ENCODE measurements at places on chromosomes 4 and X.

- DNase-seq: no peak
Observed at GRCh38 chr4:185238215-185238681, 28.9 kb downstream of the SNX25 start.

GRCh38 chrX:38718311-38718710 lies 82.9 kb upstream of the MID1IP1 start:
- no peak for DNase-seq

GRCh38 chr4:88858752-88859151 lies 161.1 kb upstream of the NAP1L5 start:
- DNase-seq: no peak

DNA sequence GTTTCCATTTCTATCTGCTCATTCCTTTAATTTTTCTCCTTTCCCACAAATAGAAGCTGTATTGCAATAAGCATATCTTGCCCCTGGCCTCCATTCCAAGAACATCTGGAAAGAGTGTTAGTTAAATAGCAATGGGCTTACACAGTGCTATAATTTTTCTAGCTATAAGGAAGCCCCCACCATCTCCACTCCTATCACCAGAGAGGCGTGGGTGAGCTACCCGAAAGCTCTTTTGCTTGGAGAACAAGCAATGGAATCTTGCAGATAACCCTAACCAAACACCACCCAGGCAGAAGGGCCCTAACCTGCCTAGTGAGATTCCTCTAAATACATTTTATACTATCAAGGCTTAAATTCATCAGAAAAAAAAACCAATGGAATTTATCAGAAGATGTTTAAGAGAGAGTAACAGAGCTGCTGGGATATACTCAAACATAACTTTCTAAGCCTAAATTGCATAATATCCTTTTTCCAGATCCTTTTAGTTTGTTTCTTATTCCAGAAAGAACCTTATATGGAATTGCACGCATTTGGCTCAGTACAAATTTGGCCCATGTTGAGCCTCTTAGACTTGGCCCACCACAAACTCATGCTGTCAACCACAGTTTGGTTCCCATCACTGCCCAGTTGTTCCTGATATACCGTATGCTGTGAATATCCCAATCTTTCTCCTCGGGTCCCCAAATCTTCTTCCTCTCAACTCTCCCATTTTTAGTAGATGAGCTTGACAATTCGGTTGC lies 91.6 kb upstream of the PLAC1 start:
- DNase-seq: no peak

- DNase-seq: no peak
Observed at GRCh38 chr4:14719053-14719452, 283.2 kb upstream of the CPEB2 start.

- no peak for DNase-seq
Observed at GRCh38 chrX:136405126-136405525, 82.6 kb upstream of the BRS3 start.

DNA sequence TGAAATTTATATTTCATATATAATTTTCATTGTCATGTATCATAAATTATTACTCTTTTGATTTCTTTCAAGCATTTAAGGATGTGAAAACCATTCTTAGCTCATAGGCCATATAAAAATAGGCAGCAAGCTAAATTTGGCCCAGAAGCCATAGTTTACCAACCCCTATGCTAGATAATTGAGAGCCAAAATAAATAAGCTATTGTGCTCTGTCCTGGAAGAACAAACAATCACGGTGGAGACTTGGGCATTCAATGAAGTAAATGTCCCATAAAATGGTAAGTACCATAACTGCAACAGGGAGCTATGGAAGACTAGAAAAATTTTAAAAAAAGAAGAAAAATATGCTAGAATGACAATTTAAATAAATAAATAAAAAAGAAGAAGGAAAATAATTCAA lies 60.9 kb upstream of the PACRGL start:
- no peak for DNase-seq

DNA sequence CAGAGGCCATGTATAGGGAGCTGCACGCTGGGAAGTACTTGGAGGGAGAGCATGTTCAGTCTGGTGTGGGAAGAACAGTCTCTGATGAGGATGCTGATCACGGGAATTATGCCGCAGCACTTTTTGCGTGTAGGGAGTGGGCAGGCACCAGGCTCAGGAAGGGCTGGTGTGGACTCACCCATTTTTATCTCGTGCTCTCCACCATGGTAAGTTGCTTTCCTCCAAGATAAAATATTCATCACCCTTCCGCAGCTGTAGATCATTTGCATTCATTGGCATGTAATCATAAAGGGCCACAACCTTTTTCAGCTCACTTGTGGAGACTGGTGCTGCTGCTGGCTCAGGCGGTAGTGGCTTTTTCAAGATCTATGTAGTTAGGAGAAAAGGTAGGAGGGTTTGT lies 11.8 kb upstream of the TIMM8A start:
- DNase-seq: no peak

DNA sequence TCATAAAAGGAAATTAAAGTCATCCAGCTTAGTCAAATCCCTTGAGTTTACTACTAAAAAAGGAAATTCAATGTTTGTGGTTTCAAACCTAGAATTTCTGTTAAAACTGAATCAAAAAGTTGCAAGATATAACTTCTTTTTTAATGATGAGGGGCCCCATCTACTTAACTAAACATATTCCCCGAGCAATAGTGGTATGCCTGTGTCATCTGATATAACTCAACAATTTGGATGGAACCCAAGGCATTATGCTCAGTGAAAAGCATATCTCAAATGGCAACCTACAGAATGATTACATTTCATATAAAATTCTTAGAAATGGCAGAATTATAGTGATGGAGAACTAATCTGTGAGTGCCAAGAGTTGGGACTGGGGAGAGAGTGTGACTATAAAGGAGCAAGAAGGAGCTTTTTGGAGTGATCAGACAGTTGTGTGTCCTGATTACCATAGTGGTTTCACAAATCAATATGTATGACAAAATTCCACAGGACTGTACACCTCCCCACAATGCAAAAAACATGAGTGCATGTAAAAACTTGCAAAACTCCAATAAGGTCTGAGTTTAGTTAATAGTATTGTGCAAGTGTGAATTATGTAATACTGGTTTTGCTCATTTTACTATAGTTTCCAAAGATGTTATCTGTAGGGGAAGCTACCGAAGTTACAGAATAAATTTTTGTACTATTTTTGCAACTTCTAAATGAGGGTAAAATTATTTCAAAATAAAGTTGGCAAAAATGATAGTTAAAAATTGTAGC lies 323.2 kb downstream of the ARHGAP24 start:
- no peak for DNase-seq

GRCh38 chr4:148539387-148539786 lies 97.2 kb upstream of the NR3C2 start:
- DNase-seq: no peak

DNA sequence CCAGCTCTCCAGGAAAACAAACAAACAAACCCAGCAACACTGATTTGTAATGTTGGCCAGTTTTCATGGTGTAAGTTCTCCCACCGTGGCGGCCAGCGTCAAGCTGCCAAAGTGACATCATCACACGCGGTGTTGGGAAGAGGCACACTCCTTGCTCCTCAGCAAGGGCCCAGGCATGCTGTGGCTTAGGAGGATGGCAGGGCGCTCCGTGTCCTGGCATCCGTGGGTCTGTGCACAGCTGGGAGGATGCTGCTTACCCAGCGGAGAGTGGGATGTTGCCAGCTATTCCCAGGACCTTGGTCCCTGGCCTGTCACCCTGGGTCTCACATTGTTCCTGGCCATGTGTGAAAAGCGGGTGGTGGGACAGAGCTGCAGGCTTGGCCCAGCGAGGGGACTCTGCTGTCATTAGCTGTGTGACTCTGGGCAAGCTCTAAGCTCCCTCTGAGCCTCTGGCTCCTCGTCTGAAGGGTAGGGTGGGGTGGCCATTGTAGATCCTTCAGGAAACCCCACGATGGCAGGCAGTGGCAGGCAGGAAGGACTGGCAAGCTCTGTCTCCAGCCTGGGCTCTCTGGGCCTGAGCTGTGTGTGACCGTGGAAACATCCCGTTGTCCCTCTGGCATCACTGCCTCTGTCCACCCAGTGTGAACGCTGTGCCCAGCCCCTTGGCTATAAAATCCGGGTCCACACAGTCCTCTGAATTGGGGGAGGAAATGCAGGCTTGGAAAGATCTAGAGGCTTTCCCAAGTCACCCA lies 10.8 kb downstream of the PSAPL1 start:
- no peak for DNase-seq

DNA sequence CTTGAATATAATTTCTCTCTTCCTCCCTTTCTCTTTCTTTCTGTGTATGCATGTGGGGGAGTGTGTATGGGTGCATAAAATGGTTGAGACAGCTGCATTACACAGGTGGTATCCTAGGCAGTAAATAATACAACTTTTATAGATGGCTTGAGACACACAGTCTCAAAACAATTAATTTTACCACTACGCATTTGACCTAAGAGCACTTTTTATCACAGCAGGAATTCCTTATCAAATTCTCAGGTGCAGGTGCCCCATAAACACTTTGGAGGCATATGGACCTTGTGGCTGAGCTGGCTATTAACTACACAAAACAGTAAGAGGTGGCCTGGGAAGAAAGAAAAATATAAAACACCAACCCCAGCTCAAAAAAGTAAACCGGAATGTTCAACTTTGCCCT lies 91.3 kb downstream of the RASGEF1B start:
- DNase-seq: no peak

DNA sequence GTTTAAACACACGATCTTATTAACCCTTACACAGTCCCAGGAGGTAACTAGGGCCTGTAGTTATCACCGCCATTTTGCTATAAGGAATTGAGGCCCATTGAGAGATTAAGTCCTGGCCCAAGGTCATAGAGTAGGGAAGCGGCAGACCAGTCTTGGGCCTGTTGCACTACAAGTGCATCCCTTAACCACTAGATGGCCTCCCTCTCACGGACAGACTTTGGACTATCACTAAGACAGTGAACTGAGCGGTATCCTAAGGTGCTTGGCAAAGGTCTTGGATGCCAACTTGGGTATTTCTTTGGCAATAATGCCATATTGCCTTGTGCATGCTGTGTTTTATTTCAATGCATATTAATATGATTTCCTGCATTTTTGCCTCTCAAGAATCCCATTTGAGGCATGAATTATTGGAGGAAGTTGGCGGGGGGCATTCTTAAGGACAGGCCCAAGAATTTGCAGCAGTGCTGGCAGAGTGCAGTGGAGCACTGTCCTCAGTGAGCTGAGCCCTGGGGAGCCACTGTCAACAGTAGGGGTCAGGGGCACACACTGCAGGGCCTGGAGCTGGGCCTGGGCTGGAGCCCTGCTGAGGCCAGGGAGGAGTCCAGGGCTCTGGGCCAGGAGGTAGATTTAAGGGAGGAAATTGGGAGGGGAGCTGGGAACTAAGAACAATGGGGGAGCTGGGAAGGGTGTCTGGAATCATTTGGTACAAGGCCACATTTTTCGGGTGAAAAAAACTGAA lies 147.4 kb downstream of the SMIM20 start:
- no peak for DNase-seq

DNA sequence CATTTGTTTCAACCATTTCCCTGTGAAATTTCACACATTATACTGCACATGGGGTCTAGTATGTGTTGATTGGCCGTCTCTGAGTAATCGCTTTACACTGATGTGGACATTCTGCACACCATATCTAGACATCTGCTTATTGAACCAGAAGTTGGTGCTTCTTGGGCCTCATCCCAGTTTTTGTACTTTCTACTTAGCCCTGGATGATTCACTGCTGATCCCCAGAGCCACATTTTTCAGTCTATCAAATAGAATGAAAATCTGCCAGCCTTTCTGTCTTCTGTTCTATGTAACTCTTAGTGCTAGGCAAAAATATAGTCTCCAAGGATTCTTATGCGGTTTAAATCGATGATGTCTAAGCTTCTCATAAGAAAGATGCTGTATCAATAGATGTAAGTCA lies 40.5 kb upstream of the RELL1 start:
- no peak for DNase-seq

GRCh38 chr4:168766604-168767316 lies 243.3 kb downstream of the CBR4 start:
- DNase-seq: no peak

DNA sequence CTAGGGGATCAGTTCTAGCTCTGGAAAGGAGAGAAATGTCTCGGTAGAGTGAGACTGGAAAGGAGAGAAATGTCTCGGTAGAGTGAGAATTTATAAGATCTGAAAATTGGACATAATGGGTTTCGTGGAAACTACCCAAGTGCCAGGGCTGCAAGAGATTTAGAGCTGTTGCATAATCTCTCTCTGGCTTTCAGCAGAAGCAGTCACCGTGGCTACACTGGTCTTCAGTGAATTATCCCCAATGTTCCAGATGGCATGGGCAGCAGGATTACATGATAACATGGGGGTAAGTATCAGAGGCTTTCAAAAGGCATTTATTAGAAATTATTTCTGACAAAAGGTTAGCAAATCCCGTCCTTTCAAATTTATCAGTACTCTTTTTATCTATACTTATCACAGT lies 435.5 kb downstream of the NKX6-1 start:
- no peak for DNase-seq

DNA sequence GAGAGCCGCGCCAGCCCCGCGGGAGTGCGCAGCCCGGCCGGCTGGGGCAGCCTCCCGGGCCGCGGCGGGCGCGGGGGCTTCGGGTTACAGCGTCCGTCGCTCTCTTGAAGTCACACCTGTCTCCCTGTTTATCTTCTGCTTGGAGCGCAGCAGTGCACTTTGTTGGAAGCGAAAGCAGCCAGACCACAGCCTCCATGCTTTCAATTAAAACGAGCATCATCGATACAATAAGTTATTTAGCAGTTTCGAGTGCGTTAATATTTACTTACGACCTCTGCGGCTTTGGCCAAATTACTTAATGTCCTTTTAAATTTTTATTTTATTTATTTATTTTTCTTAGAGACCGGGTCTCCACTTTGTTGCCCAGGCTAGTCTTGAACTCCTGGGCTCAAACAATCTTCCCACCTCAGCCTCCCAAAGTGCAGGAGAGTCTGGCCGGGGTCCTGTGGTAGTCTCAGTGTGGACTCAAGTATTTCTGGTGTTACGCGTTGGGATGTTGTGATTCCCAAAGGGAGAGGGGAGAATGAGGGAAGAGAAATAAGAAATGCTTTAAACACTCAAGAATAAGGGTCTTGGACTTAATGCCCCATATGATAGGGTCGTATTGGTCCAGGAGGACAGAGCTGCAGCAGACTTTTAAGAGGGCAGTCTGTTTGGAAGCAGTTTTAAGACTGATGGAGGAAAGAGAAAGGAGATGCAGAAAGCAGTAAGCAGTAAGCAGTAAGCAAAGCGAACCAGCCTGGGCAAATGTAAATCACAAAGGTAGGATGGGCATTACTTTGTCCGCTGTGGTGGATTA lies 504 bp upstream of the PDLIM3 start:
- no peak for DNase-seq

- no peak for DNase-seq
Observed at GRCh38 chr4:109486007-109486406, 52.4 kb downstream of the SEC24B start.

- no peak for DNase-seq
Observed at GRCh38 chr4:148834804-148835631, 392.8 kb upstream of the NR3C2 start.

DNA sequence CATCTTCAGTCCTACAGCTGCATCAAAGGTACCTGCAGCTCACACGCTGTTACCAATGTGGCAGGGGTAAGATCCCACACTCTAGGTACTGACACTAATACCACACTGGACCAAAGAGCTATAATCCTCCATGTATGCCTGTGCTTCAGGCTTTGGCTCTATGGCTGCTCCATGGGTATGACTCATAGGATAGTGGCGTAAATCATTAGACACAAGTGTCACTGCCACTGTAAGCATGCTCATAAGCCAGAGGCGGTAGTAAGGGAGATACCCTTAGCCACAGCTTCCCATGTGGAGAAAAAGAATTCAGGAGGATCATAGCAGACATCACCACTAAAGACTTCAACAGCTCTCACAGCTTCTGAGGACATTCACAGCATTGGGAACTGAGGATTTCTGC lies 287.5 kb downstream of the ACTRT1 start:
- DNase-seq: no peak

GRCh38 chr4:64503945-64504675 lies 94.9 kb upstream of the TECRL start:
- no peak for DNase-seq
